D721Med (cell line): ENCODE measurements at places on chromosomes 11 and 22.

DNA sequence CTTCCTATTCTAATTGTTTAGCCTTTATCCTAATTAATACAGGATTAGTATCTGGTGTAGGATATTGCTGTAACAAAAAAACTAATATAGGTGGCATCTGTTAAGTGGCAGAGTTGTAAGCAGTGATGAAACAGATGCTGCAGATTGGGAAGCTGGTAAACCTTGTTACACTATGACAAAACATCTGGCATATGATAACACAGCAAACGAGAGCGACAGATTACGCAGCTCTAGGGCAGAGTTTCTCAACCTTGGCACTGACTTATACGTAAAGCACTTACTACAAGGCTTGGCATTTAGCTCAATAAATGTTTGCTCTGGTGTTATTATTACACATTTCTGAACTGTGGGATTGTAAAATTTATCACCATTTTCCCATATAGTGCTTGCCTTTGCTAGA is 137.0 kb downstream of the ATG16L2 start:
- no peak for DNase-seq

- no peak for DNase-seq
These were observed 8.2 kb downstream of the SOX6 start for GRCh38 chr11:16347928-16348685.

- DNase-seq, result no peak
These were observed 96.9 kb downstream of the FEZ1 start for GRCh38 chr11:125398994-125399640.

DNA sequence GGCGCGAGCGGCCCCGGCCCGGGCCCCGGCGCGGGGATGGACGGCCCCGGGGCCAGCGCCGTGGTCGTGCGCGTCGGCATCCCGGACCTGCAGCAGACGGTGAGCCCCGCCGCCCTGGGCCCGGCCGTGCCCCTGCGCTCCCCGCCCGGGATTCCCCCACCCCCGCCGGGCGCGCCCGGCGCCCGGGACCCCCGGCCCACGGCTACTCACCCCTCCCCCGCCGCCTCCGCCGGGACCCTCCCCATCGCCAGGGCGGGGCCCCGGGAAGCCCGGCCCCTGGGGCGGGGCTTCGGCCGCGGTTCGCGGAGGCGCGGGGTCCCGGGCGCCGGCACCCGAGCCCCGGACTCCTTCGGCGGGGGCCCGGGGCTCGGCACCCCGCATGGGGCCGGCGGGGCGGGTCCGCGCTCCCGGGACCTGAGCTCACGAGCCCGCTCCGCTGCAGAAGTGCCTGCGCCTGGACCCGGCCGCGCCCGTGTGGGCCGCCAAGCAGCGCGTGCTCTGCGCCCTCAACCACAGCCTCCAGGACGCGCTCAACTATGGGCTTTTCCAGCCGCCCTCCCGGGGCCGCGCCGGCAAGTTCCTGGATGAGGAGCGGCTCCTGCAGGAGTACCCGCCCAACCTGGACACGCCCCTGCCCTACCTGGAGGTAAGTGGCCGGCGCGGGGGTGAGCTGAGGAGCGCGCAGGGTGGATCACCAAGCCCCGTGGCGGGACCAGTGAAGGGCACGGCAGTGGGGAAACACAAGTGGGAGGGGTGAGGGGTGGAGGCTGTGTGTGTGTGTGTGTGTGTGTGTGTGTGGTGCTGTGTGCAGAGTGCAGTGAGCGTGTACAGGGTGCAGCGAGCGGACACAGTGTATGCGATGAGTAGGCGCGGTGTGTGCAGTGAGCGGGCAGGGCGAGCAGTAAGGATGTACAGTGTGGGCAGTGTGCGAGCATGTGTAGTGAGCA is 2.3 kb downstream of the SHANK3 start:
- no peak for DNase-seq

- no peak for DNase-seq
These were observed 21.0 kb upstream of the BARX2 start for GRCh38 chr11:129354691-129355090.

DNA sequence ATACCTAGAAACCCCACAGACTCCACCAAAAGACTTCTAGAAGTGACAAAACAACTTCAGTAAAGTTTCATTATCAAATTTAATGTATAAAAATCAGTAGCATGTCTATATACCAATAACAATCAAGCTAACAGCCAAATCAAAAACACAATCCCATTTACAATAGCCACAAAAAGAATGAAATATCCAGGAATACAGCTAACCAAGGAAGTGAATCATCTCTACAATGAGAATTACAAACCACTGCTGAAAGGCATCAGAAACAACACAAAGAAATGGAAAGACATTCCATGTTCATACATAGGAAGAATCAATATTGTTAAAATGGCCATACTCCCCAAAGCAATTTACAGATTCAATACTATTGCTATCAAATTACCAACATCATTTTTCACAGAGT is 46.0 kb downstream of the PRCP start:
- no peak for DNase-seq

GRCh38 chr22:27210111-27210730 is 552.8 kb downstream of the MIAT start:
- DNase-seq, result no peak

- no peak for DNase-seq
These were observed 1.7 kb upstream of the SPI1 start for GRCh38 chr11:47380078-47380477.

GRCh38 chr11:98107736-98108135 is 913.0 kb upstream of the CNTN5 start:
- no peak for DNase-seq

GRCh38 chr22:35510951-35511350 is 29.7 kb upstream of the RASD2 start:
- no peak for DNase-seq
